ENCODE measurements at places on chromosomes 13 and 19.

GRCh38 chr19:30167206-30167868, 204.8 kb upstream of the ZNF536 start:
- ATAC-seq: no peak

DNA sequence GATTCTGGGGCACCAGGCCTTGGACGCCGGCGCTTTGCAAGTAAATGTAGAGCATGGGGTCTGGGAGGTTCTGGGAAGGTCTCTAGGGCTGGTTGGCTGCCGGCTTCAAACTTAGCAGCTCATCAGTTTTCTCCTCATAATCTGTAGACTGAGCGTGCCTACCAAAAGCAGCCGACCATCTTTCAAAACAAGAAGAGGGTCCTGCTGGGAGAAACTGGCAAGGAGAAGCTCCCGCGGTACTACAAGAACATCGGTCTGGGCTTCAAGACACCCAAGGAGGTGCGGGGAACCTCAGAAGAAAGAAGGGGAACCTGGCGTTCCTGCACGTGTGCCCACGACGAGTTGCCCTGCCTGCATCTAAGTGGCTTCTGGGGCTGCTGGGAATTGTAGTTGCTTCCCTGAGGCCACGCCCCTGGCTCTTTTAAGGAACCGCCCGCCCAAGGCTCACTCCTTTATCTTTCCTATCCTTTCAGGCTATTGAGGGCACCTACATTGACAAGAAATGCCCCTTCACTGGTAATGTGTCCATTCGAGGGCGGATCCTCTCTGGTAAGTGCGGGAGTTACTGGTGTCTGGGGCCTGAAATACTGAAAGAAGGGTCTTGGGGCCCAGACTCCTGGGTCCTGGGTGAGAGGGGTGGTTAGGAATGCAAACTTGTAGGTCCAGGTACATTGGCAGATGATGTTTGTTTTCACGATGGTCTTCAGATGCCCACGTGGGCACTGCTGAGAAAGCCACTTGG, 984 bp downstream of the RPS11 start:
- ATAC-seq: no peak

- ATAC-seq: no peak
Measured at GRCh38 chr13:106374631-106375030, 160.8 kb downstream of the EFNB2 start.

- ATAC-seq: no peak
Measured at GRCh38 chr13:67225252-67226159, 4.6 kb downstream of the PCDH9 start.

- no peak for ATAC-seq
Measured at GRCh38 chr13:22903301-22903700, 277.5 kb upstream of the SGCG start.

DNA sequence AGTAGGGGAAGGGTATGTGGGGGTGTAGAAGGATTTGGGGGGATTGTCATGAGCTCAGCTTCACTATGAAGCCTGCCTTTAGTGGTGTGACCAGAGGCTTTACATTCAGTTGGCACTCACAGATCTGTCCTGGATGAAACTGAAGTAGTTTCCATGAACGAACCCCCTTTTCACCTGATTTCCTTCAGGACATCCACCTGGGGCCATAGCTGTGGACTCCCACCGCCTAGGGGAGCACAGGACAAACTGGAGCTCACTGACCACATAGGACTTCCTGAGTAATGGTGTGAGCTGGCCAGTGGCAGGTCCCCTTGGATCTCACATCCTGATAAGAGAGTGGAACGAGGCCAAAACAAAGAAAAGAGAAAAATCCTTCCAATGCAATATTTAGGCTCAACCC, 54.1 kb downstream of the MRPL57 start:
- ATAC-seq: no peak

- no peak for ATAC-seq
Measured at GRCh38 chr13:95354680-95355487, 53.6 kb upstream of the ABCC4 start.

DNA sequence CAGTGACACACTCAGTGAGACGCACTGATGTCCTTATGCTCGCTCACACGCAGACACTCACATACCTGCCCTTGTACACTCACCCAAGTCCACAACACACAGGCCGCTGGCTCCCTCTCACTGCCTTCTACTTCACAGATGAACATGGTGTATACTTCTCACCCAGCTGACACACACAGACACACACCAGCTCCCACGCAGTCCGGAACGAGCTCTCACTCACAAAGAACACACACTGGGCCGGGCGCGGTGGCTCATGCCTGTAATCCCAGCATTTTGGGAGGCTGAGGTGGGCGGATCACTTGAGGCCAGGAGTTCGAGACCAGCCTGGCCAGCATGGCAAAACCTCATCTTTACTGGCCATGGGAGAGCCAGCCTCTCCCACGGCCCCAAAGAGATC, 31.6 kb downstream of the CCL25 start:
- ATAC-seq: no peak

DNA sequence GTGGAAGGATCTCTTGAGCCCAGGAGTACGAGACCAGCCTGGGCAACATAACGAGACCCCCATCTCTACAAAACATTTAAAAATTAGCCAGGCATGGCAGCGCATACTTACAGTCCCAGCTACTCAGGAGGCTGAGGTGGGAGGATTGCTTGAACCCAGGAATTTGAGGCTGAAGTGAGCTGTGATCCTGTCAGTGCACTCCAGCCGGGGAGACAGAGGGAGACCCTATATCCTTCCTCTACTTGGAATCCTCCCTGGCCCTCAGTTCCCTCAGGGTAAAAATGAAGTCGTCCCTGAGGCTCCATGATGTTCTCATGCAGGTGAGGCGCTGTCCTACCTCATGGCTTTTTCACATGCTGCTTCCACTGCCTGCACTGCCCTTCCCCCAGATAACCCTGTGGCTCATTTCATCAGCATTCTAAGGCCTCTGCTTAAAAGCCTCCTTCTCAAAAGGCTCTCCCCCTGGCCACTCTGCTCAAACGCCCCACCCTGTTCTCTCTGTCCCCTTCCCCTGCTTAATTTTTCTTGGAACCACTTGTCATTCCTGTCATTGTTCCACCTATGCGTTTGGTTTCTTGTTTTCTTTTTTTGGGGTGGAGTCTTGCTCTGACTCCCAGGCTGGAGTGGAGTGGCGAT, 19.2 kb downstream of the DNM2 start:
- ATAC-seq: no peak

GRCh38 chr13:73998631-73999030, 135.6 kb downstream of the KLF12 start:
- no peak for ATAC-seq

DNA sequence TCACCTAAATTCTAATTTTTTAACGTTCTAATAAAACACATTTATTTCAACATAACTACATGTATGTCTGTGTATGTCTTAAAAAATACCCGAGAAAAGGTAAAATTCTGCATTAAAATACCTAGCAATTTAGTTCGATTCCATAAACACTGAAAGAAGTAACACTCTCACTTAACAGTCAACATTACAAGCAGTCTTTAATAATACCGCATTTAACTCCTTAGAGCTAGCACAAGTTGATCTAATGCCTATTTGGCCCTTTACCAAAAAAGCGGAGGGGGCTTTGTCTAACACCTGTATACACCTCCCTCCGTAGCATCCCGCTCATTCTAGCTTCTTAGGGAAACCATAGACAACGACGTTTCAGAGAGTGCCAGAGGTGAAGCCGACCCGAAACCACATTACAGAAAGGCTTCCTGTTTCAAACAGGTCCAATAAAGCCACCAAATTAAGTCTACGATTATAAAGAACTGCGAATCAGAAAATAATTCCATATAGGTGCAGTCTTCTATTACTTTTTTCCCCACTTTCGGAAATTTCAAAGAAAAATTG, 1.2 kb downstream of the SPART start:
- no peak for ATAC-seq

- ATAC-seq: no peak
Measured at GRCh38 chr19:55018216-55018615, 19.8 kb downstream of the GP6 start.

DNA sequence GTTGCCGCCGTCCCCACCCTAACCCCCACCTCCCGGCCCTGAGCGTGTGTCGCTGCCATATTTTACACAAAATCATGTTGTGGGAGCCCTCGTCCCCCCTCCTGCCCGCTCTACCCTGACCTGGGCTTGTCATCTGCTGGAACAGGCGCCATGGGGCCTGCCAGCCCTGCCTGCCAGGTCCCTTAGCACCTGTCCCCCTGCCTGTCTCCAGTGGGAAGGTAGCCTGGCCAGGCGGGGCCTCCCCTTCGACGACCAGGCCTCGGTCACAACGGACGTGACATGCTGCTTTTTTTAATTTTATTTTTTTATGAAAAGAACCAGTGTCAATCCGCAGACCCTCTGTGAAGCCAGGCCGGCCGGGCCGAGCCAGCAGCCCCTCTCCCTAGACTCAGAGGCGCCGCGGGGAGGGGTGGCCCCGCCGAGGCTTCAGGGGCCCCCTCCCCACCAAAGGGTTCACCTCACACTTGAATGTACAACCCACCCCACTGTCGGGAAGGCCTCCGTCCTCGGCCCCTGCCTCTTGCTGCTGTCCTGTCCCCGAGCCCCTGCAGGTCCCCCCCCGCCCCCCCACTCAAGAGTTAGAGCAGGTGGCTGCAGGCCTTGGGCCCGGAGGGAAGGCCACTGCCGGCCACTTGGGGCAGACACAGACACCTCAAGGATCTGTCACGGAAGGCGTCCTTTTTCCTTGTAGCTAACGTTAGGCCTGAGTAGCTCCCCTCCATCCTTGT, 6.4 kb downstream of the YIPF2 start:
- ATAC-seq: no peak

- peak; percentile 53 for ATAC-seq
Measured at GRCh38 chr13:24228852-24229458, 68.4 kb downstream of the SPATA13 start.

DNA sequence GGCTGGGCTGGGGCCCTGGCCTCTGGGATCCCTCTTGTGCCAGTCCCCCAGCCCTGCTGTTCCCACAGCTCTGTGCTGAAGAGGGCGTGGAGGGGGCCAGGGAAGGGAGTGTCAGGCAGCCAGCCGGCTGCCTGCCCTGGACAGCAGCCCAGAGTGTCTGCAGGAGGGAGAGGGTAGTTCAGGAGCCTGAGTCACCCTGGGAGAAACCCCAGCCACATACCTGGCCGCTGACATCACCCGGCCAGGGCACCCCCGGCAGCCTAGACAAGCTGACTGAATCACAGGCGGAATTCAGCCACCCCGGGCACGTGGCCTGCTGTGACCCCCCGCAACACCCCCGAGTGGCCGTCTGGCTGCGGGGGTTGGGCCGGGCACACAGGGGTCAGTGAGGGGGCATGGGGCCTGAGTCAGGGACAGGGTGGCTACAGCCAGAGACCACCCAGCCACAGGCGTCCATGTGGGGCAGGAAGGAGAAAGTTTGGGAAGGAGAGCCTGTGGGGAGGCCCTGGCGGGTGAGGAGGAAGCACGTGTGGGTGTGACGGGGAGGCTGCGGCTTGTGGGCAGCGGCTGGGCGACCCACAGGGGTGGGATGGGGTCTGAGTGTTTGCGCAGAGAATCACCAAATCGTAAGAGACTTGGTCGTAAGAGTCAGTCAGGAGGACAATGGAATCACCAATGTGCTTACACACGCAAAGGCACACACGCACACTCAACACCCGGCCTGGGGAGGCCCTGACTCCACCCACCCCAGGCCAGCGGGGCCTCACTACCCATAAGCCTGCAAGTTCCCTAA, 11.9 kb upstream of the FOSB start:
- peak; percentile 94 for ATAC-seq

DNA sequence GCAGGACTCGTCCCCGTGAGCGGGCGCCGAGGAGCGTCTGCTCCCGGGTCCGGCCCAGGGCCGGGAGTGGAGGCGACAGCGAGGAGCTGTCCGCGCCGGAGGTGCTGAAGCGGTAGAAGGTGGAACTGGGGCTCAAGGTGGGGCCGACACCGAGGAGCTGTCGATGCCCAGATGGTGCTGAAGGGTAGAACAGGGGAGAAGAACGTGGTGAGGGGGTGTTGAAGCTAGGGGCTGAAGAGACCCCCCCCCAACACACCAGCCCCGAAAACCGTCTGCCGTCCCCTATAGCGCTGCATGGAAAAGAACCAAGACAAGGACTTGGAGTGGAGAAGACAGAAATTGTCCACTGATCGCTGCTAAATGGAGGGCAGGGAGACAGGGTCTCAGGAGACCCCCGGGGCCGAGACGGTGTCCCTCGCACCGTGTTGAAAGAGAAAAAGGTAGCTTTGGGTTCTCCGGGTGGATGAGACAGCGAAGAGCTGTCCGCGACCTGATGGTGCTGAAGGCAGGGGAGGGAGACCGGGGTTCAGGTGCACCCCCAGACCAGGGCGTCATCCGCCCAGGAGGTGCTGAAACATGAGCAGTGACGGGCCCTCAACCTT, 7.1 kb upstream of the PDE4C start:
- peak; percentile 26 for ATAC-seq

GRCh38 chr19:44740351-44740824, 8.1 kb upstream of the BCL3 start:
- no peak for ATAC-seq

- no peak for ATAC-seq
Measured at GRCh38 chr13:49374585-49375290, 69.1 kb downstream of the CAB39L start.

All from gastroesophageal sphincter (tissue), 4 donors.